Stimulated activated CD4-positive, alpha-beta T cell treated with anti-CD3 and anti-CD28 coated beads, Interleukin-12 subunit alpha, Interleukin-12 subunit beta, amount 100 ng/mL, for 4 hours (primary cell): ENCODE measurements at places on chromosomes 7 and 10.

- no peak for DNase-seq
These were observed 15.4 kb upstream of the SH2B2 start for GRCh38 chr7:102271158-102271798.

GRCh38 chr7:132393789-132394261 is 182.4 kb downstream of the PLXNA4 start:
- DNase-seq: no peak

DNA sequence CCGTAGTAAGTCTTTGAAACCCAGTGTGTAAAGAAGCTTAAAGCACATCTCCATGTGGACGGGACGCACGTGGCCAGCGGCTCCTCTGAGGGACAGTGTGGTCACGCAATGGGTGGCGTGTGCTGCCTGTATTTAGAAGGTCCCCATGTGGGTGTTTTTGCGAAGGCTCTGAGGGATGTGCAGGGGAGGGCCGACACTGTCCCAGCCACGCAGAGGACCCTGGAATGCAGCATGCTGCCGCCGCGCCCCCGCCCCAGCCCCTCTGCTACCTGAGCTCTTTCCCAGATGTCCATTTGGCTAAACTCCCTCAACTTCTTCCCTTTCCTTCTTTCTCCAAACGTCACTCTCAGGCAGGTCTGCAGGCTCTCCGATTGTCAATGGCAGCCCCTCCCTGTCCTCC is 8.8 kb downstream of the PFKP start:
- DNase-seq: no peak

DNA sequence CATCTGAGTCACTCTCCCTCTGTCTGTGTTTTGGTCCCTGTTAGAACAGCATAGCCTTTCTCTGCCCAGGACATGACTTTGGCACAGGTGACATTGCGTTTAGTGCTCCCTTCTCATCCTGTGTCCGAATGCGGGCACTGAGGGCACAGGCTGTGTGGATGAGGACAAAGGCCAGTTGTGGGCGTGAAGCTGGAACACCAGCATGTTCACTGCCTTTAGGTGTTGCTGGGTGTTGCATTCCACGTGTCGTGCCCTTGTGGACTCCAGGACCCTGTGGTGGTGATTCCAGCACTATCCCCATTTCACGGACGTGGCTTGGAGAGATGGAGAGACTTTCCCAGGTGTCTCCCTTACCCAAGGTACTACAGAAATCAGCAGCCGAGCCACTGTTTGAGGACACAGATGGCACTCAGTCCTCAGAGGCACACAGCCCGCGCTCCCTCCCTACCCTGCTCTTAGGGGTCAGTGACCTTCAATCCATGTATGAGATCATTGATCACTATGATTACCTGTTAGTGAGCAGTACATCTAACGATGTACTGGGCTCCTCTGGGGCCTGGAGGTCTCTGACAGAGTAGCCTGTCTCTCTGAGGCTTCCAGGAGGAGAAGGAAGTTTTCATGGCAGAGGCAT is 917 bp upstream of the CNPY1 start:
- DNase-seq: no peak

GRCh38 chr7:133003052-133003910 is 78.6 kb downstream of the CHCHD3 start:
- no peak for DNase-seq

DNA sequence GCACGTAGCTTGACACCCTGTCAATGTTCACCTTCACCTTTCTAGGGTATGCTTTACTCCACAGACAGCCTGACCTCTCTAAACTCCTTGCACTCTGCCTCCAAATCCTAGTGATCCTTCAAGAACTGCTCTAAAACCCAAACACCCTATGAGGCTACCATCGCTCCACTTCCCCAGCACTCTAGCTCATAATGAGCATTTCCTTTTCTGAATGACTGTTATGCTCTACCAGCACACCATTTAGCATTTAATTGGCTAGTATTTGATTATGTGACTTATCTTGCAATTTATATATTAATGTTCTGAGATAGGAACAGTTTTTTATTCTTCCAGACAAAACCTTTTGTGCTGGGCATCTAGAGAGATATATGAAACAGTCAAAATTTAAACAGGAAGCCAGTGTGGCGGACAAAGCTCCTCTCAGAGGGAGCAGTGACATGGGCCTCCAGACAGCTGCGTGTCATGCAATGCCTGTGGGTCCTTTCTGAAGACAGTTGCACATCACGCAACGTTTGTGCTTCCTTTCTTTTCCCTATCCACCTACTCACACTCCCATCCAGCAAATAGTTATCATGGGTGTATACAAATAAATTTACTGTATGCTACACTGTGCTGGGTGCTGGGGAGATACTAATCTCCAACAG is 86.3 kb downstream of the ALOX5 start:
- no peak for DNase-seq

- no peak for DNase-seq
These were observed 1305.4 kb upstream of the SORCS1 start for GRCh38 chr10:108469940-108470339.

DNA sequence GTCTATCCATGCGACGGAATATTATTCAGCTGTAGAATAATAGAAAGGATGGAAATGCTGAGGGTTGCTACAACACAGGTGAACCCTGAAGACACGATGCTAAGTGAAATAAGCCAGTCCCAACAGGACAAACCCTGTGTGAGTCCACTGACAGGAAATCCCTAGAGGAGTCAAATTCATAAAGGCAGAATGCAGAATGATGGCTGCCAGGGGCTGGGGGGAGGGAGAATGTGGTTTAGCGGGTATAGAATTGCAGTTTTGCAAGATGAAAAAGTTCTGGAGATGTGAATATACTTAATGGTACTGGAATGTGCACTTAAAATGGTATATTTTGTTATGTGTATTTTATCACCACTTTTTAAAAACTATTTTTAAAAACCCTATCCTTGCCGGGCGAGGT is 36.9 kb upstream of the DOCK1 start:
- no peak for DNase-seq

DNA sequence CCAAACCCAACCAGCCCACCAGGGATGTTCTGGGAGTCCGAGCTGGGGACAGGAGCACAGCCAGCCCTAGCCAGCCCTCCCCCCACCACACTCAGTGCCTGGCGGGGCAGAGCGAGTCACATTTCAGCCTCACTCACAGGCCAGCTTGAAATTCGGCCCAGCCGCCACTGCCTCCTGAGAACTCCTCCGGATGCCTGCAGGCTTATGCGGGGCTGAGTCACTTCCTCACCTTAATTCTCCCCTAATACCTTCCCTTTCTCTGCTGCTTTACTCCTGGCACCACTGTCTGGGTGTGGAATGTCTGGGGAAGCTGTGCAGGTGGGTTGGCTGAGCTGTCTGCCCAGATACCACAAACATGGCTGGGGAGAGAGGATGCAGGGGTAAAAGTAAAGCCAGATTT is 22.6 kb upstream of the DLG5 start:
- DNase-seq: no peak

DNA sequence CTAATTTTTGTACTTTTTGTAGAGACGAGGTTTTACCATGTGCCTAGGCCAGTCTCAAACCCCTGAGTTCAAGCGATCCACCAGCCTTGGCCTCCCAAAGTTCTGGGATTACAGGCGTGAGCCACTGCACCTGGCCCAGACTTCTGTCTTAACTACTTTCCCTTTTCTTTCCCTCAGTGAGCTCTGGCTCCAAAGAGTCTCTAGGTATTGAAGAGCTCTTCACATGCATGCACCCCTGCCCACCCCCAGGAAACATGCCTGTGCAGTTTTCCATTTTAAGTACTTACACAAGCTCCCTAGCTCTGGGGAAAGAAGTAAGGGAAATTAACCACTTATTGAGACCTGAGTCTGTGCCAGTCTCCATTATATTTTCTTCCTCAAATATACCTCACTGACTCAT is 2.0 kb downstream of the MYOZ1 start:
- DNase-seq: no peak

GRCh38 chr7:24840563-24840962 is 83.3 kb upstream of the GSDME start:
- no peak for DNase-seq

DNA sequence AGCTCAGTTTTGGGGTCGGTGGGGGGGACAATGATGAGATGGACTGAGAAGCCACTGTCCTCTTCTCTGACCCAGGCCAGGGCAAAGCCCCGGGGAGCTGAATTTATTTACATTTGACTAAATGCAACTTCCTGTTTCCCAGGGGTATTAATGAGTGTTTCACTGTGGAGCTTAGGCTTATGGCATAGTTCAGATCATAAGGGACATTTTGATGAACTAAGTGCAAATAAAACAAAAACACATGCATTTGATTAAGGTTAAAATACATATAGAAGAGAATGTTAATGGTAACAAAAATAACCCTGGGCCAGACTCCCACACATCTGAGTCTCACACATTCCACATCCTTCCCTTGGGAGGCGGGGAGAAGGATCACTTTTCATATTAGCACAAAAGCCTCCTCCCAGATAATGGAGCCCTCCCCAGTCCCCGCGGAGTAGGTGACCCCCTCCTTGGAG is 320.6 kb downstream of the FRMD4A start:
- DNase-seq: no peak

DNA sequence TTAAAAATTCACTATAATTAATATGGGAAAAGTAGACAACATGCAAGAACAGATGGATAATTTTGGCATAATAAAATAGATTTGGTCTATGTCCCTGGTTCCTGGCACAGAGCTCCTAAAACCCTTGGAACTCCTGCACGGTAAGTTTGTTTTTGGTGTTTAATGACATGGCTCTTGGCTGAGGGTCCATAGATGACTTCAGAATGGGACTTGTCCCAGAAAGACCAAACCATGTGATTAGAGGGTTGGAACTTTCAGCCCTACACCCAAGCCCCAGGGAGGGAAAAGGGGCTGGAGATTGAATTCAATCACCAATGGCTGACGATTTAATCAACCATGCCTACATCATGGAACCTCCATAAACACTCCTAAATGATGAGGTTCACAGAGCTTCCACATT is 12.6 kb upstream of the GSDME start:
- DNase-seq: no peak
